ENCODE measurements at places on chromosomes 7 and 10. TPM values are rescaled to one million over a fixed set of nuclear protein-coding genes. Genes with fewer than 3 reads are reported as not detected.

SFRP4 gene
- 2.4 TPM for total RNA-seq

PTN gene
- total RNA-seq: 4.7 TPM

ANK3 gene
- total RNA-seq: 18.8 TPM

GJD4 gene
- not detected for total RNA-seq

HTRA1 gene
- total RNA-seq: 11.5 TPM

MSMB gene
- not detected for total RNA-seq

PTF1A gene
- not detected for total RNA-seq

XRCC2 gene
- 2.1 TPM for total RNA-seq

SPDYE5 gene
- 0.35 TPM for total RNA-seq

GRCh38 chr7:11404355-11404754 lies 427.6 kb downstream of the THSD7A start:
- no peak for DNase-seq

- peak; percentile 56 for DNase-seq
Observed at GRCh38 chr10:58952747-58953466, 223.5 kb upstream of the PHYHIPL start.

DNA sequence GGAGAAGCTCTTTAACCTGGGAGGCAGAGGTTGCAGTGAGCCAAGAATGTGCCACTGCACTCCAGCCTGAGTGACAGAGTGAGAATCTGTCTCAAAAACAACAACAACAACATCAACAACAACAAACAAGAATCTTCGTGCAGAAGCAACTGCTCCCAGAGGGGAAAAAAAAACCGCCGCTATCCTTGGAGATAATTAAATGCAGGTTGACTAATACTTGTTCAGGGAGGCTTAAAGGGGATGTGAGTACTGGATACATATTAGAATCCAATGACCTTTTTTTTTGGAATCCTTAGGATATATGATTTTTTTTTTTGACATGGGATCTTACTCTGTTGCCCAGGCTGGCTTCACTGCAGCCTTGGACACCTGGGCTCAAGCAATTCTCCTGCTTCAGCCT lies 89.6 kb upstream of the FAM171A1 start:
- DNase-seq: no peak

- DNase-seq: no peak
Observed at GRCh38 chr7:35355199-35355598, 101.3 kb upstream of the TBX20 start.

- DNase-seq: peak; percentile 75
Observed at GRCh38 chr7:4747746-4748145, 27.7 kb upstream of the AP5Z1 start.

GRCh38 chr7:94662548-94662947 lies 6.6 kb upstream of the SGCE start:
- DNase-seq: no peak

GRCh38 chr10:132721725-132722124 lies 64.2 kb downstream of the NKX6-2 start:
- DNase-seq: peak; percentile 25

- DNase-seq: peak; percentile 95
Observed at GRCh38 chr10:50605269-50605950, 18.3 kb downstream of the SGMS1 start.

GRCh38 chr7:143410521-143411004 lies 1.9 kb upstream of the EPHA1 start:
- DNase-seq: no peak

- no peak for DNase-seq
Observed at GRCh38 chr10:72087969-72088888, at the start of gene SPOCK2. TSS of gene SPOCK2 (minus strand) at chr10:72088551. CDS start at chr10:72088328, 223 bp downstream.

- DNase-seq: no peak
Observed at GRCh38 chr10:58970160-58970915, 206.1 kb upstream of the PHYHIPL start.

DNA sequence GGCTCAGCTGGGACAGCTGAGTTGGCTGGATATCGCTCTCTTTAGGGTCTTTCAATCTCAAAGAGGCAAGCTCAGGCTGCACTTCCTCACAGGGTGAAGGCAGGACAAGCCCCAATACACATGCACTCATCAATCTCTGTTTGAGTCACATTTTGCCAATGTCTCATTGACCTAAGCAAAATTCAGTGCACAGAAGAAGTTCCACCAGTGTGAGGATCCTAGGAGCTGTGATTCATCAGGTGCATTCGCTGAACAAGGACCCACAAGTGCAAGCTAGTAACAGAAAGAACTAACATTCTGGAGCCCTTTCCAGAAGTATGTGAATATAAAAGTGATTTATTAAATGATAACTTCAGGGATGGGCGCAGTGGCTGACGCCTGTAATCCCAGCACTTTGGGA lies 477.2 kb downstream of the GPAM start:
- DNase-seq: no peak

DNA sequence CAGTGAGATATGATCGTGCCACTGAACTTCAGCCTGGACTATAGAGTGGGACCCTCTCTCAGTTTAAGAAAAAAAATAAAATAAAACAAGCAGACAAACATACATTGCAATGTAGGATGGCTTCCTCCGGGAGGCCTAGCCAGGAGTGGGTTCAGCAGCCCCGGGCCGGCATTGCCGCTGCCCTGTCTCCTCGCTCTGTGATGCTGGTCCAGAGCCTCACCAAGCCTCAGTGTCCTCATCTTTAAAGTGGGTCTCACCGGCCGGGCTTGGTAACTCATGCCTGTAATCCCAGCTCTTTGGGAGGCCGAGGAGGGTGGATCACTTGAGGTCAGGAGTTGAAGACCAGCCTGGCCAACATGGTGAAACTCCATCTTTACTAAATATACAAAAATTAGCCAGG lies 71.6 kb downstream of the PTPRE start:
- no peak for DNase-seq

DNA sequence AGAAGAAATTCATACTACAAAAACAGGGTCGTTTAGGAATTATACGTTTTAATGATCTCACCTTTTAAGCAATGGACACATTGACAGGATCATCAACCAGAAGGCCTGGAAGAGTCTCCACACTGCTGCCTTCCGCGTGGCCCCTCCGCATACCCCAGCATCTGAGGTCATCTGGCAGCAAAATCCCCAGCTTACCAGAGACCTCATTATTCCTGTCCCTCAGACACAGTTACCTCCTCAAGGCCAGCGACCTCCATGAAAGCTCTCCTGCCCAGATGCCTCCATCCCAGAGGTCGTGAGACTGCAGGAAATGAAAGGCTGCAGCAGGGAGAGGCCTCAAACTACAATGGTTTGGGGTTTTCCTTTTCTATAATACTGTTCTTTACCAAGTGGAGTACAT lies 14.8 kb upstream of the GSAP start:
- DNase-seq: no peak

GRCh38 chr7:66639773-66640172 lies 11.1 kb downstream of the KCTD7 start:
- DNase-seq: no peak

DNA sequence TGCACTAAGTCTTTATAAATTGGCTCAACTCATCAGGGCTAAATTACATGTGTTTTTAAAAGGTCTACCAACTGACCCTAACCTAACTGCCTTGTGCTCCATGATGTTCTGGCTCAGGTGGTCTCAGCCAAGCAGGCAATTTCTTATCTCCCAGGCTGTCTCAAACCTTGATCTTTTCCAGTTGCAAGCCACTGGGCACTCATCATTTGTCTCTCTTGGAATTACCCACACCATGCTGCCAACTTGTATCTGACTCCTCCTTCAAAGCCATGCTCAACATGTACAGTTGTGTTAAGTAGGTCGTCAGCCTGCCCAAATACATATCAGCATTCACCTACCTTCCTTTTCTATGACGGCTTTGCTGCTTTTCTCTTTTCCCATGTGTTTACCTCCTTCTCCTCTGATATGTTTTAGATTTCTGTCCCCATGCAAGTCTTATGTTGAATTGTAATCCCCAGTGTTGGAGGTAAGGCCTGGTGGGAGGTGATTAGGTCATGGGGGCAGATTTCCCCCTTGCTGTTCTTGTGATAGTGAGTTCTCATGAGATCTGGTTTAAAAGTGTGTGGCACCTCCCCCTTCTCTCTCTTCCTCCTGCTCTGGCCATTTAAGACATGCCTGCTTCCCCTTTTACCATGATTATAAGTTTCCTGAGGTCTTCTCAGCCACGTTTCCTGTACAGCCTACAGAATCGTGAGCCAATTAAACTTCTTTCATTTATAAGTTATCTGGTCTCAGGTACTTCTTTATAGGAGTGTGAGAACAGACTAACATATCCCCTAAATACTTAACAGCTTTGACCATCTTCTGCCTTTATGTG lies 130.0 kb downstream of the ELAPOR2 start:
- no peak for DNase-seq

DNA sequence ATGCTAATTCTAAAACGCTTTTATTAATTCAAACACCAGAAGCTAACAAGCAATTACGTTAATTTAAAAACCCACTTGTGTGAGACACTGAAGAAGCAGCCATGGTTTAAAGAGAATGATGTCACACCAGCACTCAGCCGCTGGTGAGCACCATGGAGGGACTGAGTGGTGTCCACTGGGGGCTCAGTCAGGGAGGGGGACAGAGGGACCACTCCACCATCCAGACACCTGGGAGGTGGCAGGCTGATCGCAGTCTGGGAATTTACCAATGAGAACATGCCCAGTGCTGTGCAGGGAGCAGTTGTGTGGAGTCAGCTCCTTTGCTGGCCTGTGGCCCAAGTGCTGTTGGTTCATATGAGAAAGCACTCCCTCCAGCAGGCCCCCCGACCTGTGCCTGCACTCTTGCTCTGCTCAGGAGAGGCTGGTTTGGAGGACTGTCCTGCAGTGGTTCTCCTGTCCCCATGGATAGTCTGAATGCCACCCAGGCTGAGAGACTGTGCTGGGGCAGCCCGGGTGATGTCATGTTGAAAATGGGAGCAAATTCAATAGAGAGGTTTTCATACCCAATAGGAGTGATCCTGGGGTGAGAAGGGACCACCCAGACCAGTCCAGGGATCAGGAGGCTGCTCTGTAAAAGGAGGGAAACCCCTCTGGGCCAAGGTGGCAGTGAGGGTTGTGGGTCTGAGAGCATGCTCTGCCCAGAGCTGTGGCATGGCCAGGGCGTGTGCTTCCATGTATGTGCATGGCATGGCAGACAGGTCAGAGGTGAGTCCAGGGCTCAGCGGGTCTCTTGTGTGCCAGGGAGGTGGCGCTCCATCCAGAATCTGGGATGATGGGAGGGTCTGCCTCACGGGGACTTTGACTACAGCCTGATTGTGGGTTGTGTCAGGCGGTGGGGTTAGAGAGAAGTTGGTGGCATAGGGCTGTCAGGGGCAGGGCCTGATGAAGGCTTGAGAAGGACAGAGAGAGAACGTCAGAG lies 12.7 kb downstream of the ADCY1 start:
- no peak for DNase-seq

DNA sequence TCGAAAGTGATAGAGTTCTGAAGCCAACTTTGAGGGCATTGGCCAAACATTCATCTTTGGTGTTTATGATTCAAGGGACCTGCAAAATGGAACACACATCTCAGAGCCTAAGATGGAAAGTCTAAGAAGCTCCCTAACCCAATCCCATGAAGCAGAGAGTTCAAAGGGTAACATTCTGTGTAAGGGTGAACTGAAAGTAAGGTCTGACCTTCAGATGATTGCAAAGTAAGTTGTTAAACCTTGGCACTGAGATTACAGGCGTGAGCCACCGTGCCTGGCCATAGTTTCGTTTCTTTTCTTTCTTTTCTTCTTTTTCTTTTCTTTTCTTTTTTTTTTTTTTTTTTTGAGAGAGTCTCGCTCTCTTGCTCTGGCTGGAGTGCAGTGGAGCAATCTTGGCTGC lies 2.2 kb downstream of the ZNF212 start:
- DNase-seq: no peak

Measured in renal cortical epithelial cell (primary cell).